C1 segment of cervical spinal cord (tissue), 14 donors: ENCODE measurements at places on chromosomes 11 and 22.

- no peak for DNase-seq
Measured at GRCh38 chr11:114447892-114448291, 8.6 kb downstream of the REXO2 start.

DNA sequence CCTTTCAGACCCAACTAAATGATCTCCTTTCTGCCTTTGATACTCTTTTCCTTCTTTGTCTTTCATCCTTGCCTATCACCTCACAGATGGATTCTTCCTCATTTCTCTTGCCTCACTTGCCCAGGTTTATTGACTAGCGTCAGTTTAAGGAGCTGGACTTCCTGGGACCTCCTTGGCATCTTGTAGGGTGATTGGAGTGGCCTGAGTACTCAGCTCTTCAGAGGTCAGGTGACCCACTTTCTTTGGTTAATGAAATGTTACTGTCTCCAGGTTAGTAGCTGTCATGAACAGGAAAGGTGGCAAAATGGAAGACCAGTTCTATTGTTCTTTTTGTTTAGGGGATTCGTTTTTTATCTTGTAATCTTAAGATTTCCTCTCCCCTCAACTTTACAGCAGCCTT is 4.6 kb upstream of the BACE1-AS start:
- no peak for DNase-seq

DNA sequence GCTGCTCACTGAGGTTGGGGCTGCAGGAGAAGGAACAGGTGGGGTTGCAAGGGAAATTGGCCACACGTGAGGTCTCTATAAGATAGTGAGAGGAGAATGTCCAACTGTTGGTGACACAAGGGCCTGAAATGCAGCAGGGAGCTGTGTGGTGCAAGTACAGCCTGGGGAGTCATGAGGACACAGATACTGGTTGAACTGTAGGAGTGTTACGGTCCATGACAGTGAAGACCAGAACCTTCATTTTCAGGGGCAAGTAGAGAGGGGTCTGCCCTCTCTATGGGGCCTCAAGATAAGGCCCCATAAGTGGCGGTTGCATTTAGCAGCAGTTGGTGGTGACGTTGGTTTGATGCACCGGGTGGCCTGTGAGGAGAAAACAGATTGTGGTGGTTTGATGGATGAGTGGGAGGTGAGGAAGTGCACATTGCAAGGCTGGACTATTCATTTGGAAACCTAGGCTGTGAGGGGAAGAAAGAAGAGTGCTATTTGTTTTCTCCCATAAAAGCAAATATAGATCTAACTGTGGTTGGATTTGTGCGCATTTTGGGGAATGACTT is 39.4 kb downstream of the MICAL2 start:
- no peak for DNase-seq

- no peak for DNase-seq
Measured at GRCh38 chr22:21755851-21756284, 20.3 kb upstream of the YPEL1 start.

DNA sequence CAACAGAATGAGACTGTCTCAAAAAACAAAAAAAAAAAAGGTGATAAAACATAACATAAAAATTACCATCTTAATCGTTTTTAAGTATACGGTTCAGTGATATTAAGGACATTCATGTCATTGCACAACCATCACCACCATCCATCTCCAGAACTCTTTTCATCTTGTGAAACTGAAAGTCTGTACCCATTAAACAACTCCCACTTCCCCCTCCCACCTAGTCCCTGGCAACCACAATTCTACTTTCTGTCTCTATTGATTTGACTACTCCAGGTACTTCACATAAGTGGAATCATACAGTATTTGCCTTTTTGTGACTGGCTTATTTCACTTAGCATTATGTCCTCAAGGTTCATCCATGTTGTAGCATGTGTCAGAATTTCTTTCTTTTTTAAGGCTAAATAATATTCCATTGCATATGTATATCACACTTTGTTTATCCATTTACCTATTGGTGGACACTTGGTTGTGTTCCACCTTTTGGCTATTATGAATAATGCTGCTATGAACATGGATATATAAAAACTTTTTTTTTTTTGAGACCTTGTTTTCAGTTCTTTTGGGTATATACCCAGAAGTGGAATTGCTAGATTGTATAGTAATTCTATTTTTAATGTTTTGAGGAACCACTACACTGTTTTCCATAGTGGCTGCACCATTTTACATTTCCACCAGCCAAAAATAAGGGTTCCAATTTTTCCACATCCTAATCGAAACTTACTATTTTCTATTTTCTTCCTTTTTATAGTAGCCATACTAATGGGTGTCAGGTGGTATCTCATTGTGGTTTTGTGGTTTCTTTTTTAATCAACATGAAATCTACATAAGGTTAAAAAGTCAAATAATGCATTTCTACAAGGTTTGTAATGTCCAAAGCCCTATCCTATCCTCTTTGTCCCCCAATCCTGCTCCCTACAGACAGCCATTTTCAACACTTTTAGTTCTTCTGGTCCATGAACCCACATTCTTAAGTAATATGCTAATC is 23.4 kb upstream of the PIK3C2A start:
- no peak for DNase-seq

- DNase-seq: no peak
Measured at GRCh38 chr11:125102510-125102909, 8.9 kb downstream of the TMEM218 start.

DNA sequence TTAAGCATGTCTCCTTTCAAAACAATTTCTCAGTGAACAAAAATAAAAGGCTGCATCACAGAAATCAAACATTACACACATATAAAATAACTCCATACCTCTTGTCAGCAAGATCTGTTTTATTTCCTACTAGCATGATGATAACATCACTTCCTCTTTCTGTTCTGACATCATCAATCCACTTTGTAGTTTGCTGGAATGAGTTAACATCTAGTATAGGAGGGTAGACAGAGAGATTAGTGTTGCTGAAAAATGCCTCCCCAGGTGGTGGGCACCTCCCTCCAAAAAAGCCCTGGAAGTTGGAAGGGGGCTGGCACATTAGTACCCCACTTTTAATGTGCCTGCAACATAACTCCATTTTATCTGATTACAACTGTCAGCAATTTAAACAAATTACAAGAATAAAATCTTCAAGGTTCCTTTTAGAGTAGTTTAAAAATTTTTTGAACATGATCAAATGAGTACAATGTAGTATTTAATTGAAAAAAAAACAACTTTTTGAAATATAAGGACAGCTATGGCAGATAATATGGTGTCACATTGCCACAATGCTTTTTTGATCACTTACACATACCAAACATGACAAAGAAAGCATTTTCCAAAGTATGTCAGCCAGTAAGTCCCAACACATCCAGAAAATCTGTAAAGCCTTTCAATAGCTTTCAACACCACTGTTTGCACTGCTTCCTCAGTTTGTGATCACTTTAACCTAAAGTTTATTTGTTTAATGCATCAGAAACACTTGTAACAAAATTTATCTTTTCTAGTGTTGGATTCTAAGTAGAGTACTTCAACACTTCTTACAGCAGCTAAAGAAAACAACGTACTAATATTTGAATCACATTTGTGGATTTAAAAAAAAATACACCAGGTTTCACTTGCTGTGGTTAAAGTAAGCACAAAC is 44.5 kb downstream of the RAB6A start:
- DNase-seq: no peak

DNA sequence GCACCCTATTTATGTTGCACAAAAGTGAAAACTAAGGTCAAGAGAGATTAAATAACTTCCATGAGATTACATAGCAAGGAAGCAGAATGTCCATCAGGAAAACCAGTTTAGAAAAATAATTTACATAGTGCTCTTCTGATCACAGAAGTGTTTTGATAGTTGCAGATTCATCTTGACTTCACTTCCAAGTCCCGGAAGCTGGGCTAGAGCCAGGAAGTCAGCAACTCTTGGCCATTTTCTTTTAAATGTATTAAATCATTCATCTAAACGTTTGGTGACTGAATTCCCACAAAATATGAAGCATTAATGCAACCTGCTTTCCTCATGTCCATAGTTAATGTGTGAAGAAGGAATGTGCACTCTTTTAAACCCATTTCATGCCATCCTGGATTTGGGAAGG is 29.7 kb downstream of the APLP2 start:
- DNase-seq: no peak

DNA sequence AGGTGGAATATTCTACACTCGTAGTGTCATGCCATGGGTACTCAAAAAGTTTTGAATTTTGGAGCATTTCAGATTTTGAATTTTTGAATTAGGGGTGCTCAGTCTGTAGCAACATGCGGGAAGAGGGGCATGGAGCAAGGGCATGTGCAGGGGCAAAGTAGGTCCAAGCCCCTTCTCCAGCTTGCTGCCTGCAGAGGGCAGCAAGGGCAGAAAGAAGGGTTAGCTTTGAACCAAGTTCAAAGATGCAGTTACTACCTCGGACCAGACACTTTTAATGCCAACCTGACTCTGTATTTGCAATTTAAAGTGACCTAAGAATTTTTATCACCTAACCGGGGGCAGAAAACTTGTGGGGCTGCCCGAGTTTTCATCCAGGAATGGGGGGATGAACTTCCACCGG is 68.2 kb downstream of the CD82 start:
- DNase-seq: no peak

DNA sequence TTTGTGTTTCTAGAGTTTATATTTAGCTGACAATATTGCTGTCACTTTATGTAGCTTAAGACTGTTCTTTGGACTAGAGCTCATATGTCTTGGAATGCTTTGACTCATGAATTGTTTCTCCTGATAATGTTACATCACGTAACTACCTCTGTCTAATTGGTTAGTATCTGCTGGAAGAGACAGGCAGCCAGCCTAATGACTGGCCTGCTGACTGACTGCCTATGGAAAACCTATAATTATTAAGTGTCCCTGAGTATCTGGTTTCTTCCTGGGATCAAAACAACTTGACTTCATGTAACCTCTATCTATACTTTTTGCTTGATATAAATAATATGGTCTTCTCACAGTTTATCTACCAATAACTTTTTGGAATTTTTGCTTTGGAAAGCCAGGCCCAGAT is 9.4 kb downstream of the SOX6 start:
- no peak for DNase-seq

GRCh38 chr11:73576185-73576614 is 21.7 kb downstream of the FAM168A start:
- DNase-seq: no peak

DNA sequence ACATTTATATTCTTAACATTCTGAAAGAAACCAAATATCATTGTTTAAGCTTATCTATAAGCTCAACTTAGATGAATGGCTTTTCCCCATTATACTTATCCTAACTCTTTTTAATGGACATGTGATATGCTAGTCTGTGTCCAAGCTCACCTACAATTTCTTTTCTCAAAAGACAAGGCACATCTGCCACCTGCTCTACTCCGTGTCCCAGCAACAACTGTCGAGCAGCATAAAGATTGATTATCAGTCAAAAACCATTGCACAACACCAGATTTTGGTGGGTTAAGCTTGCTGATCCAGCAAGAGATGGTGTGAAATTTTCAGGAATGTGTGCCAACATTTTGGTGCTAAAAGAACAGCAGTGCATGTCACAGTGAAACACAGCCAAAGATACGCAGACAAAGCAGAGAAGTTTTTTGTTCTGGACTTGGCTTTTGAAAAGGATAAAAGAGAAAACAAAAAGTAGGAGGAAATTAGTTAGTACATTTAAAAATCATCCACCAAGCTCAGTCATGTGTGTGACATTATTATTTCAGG is 65.8 kb downstream of the DCDC1 start:
- DNase-seq: no peak

- DNase-seq: no peak
Measured at GRCh38 chr11:103946793-103947545, 89.5 kb upstream of the DDI1 start.

- DNase-seq: no peak
Measured at GRCh38 chr11:72648384-72649136, 25.7 kb downstream of the PDE2A start.

DNA sequence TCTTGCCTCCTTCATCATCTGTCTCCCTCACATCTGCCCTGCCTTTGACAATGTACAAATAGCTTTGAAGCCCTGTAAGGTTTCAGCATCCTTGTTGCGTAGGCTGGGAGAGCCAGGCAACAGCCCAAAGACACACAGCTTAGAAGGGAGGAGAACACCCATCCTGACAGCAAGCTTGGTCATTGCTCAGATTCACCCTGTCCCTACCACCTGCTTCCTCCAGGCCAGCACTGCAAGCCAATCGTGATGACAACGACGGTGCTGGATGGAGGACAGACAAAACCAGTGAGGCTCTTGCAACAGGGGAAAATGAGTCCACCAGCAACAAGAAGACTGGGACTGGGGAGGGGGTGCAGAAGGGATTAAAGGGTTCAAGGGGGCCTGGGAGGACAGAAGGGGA is 32.9 kb upstream of the CD5 start:
- no peak for DNase-seq

GRCh38 chr11:126403658-126404057 is 48.2 kb downstream of the ST3GAL4 start:
- no peak for DNase-seq

DNA sequence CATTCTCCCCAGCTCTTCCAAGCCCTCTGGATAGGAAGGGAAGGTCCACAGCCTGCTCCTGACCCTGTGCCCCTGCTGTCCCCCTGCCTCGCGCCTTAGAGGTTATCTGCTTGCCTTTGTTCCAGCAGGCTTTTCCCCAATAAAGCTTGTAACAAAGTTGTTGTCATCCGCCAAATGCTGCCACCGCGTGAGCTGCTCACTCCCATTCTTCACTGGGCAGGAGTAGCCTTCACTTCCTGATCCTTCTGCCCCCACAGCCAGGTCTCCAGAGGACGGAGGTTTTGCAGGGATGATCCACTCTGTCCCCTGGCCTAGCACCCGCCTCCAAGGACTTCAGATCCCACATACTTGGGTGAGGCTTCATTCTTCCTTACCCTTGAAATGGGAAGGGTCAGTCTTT is 94.0 kb upstream of the RASSF10 start:
- DNase-seq: no peak
